Left lung (tissue), 14 donors: ENCODE measurements at places on chromosomes 7 and 10. TPM values are rescaled to one million over a fixed set of nuclear protein-coding genes. Genes with fewer than 3 reads are reported as not detected.
A peak's percentile ranks its signal among the peaks of the same experiment; 100 is the strongest.

DNA sequence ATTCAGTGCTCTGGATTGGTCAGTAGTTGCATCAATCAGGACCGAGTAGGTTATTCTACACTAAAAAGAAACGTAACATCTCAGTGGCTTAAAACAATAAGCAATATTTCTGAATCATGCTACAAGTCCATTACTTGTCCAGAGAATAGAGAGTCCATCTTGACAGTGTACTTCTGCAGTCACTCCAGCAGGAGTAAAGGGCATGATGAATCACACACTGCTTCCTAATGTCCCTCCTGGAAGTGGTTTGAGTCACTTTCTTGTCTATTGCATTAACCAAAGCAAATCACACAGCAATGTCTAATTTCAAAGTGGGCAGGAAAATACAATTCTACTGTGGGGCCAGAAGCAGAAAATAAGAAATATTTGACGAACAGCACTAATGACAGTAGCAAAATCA is 124.8 kb downstream of the TSPAN12 start:
- no peak overlapping the region for H3K4me3 ChIP-seq
- DNase-seq, result no peak
- no peaks in the 10 kb centered on the region for H3K36me3 ChIP-seq
- H3K27ac ChIP-seq, result no peak overlapping the region
- peaks cover 6% of the 10 kb centered on the region for H3K4me1 ChIP-seq
- no peaks in the 10 kb centered on the region for H3K27me3 ChIP-seq

GRCh38 chr10:761376-761775 is 71.9 kb upstream of the DIP2C start:
- no peaks in the 10 kb centered on the region for H3K36me3 ChIP-seq
- no peak for DNase-seq
- peaks cover under 1% of the 10 kb centered on the region for H3K27me3 ChIP-seq
- H3K4me1 ChIP-seq, result no peaks in the 10 kb centered on the region
- H3K4me3 ChIP-seq, result no peak overlapping the region
- no peak overlapping the region for H3K27ac ChIP-seq

The ALKBH4 gene
- total RNA-seq, result 9.5 TPM

The PLA2G12B gene
- total RNA-seq, result 2.2 TPM

DNA sequence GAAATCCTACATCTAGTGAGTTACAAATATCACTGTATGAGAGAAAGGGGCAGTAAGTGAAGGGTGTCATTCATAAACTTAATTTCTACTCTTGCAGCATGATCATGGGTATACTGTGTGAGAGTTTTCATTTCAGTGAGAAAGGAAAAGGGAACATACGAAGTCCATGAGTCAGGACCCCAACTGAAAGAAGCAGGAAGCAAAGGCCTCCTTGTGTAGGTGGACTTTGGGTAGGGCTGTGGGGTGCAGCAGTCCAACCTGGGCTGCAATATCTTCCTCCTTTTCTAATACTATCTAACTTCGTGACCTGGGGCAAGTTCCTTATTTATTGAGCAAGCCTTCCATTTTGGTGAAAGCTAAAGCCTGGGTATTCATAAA is 248.2 kb upstream of the TCF7L2 start:
- H3K27me3 ChIP-seq, result no peaks in the 10 kb centered on the region
- H3K27ac ChIP-seq, result no peak overlapping the region
- H3K4me3 ChIP-seq, result no peak overlapping the region
- no peaks in the 10 kb centered on the region for H3K4me1 ChIP-seq
- DNase-seq, result no peak
- no peaks in the 10 kb centered on the region for H3K36me3 ChIP-seq

The METTL27 gene
- 2.6 TPM for total RNA-seq

- H3K27me3 ChIP-seq, result no peaks in the 10 kb centered on the region
- no peaks in the 10 kb centered on the region for H3K4me1 ChIP-seq
- H3K27ac ChIP-seq, result no peak overlapping the region
- no peak overlapping the region for H3K4me3 ChIP-seq
- no peak for DNase-seq
- no peaks in the 10 kb centered on the region for H3K36me3 ChIP-seq
Observed at GRCh38 chr10:4541292-4541691, 284.7 kb upstream of the AKR1E2 start.

The FAM13C gene
- total RNA-seq, result 10.3 TPM

GRCh38 chr7:102836191-102836919 is 76.4 kb upstream of the LRRC17 start:
- no peaks in the 10 kb centered on the region for H3K36me3 ChIP-seq
- peak; percentile 64 for DNase-seq
- H3K27ac ChIP-seq, result no peak overlapping the region
- H3K27me3 ChIP-seq, result no peaks in the 10 kb centered on the region

The INTS15 gene
- 31.5 TPM for total RNA-seq

The BICC1 gene
- total RNA-seq, result 15.4 TPM
